ENCODE measurements at places on chromosomes 11 and 22.

GRCh38 chr11:2886191-2886894 lies 768 bp upstream of the CDKN1C start:
- no peak for DNase-seq

- DNase-seq = no peak
Measured at GRCh38 chr11:132456751-132457328, 1075.5 kb downstream of the OPCML start.

- DNase-seq = no peak
Measured at GRCh38 chr11:32002311-32002710, 88.6 kb upstream of the RCN1 start.

DNA sequence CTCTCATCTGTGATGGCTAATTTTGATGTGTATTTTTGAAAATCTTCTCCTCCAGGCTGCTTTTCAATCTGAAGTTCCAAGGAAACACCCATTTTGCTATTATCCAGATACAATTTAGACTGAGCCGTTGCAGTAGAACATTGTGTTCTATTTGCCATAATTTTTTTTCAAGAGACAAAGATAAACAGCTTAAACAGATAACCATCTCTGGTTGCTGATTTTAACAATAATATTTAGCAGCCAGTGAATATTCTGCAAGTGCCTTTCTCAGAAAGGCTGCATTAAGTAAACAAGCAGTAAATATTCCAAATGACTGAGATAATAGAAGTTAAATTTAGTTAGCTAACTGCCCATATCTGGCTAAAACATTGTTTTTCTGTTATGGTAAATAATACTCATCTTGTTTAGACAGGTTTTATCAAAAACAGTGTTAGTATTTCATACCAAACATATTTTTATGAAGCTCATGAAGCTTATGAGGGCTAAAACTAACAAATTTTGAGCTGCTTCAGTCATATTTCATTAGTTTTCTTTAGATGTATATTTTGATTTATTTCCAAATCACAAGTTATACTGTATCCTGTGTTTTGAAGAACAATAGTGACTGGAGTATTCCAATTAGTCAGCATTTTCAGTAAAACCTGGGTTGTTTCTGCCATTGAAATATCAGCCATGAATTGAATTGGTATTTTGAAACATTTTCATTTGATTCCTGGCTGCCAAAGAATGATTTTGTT lies 206.7 kb downstream of the SBF2 start:
- no peak for DNase-seq

- no peak for DNase-seq
Measured at GRCh38 chr22:19719488-19720021, 3.8 kb upstream of the GP1BB start.

DNA sequence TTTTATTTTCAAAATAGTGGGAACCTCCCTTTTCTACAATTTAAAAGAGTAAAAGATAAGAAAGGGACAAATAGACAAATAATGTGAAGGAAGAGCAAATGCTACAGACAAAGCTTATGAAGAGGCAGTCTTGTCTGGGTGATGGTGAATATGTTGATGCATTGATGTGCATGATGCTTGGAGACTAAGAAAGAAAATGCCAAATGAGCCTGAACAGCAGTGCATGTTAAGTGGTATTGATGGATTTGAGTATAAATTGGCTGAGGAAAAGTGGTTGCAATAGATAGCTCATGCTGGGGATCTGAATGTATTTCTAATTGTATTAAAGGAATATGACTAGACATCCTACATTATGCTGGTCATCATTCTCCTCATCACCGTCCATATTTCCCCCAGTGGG lies 268.6 kb upstream of the ANO5 start:
- no peak for DNase-seq

GRCh38 chr11:132859306-132859705 lies 673.0 kb downstream of the OPCML start:
- DNase-seq = no peak

DNA sequence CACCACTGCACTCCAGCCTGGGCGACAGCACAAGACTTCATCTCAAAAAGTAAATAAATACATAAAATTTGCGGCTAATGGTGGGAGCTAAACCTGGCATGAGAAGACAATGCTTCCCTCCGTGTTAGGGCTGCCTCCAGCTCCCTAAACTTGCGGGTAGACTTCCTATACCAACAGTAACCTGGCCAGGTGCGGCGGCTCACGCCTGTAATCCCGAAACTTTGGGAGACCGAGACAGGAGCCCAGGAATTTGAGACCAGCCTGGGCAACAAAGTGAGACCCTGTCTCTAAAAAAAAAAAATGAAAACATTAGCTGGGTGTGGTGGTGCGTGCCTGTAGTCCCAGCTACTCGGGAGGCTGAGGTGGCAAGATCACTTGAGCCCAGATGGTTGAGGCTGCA lies 25.3 kb downstream of the SLC25A18 start:
- DNase-seq = no peak

DNA sequence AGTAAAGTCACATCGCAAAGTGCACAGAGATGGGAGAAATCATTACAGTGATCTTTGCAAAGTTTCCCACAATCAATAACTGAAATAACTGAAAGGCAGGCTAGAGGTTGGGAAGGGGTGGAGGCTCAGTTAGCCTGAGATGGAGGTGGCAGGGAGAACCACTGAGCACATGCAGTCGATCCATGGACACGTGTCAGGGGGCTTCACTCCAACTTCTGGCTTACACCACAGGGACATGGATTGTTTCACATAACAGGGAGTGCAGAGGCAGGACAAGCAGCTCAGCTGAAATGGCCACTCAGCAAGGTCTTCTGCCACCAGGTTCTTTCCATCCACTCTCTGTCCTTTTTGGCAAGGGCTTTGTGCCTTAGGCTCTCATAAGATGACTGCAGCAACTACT lies 35.1 kb upstream of the MICAL2 start:
- no peak for DNase-seq

- no peak for DNase-seq
Measured at GRCh38 chr11:115885535-115886421, 381.6 kb upstream of the CADM1 start.

- no peak for DNase-seq
Measured at GRCh38 chr11:72969894-72970335, 155.7 kb downstream of the ATG16L2 start.

GRCh38 chr22:37378642-37379058 lies 48.6 kb downstream of the ELFN2 start:
- no peak for DNase-seq

DNA sequence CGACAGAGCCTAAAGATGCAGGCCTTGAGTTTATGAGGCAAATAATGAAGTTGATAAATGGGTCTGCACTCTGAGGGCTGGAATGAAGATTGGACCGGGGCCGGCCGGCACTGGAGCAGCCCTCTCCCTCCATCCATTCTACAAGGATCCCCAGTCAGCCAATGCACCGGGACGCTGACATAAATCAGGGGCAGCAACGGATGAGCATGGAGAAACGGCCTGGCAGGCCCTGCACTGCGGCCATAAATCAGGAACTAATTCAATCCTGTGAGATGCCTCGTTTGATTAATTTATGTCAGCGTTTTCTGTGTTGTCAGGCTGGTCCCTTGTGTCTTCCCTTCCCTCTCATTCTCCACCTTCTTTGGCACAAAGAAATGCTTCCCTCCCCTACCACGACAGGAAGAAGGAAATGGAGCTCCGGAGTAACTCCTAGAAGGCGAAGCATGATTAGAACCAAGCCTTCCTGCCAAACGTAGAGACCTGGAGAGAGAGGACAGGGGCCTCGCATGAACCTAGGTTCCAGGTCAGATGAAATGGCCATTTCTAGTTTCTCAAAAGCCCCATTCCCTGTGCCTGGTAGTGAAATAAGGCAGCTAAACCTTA lies 358.4 kb downstream of the OPCML start:
- DNase-seq = no peak

DNA sequence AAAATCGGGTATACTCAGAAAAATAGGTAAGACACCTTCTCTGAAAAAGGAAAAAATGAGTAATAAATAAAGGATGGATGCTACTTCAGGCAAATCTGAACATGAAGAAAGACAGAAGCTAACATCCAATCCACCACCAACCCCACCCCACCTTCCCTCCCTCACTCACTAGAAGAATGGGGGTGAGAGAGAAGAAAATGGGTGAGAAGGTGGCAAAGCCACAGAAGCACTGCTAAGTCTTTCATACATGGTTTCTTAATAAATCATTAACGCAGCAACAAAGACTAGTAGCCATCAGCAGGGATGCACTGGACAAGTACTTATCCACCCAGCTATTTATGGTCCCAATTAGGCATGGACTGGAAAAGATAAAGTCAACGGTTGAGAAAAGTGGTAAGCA lies 5.9 kb downstream of the FHIP1B start:
- DNase-seq = no peak

GRCh38 chr22:50129121-50129736 lies 39.4 kb downstream of the MOV10L1 start:
- DNase-seq = no peak

GRCh38 chr11:66539870-66540213 lies 6.0 kb downstream of the ZDHHC24 start:
- DNase-seq = no peak
